EL (cell line): ENCODE measurements at places on chromosomes 11 and 22.
A peak's percentile ranks its signal among the peaks of the same experiment; 100 is the strongest.

DNA sequence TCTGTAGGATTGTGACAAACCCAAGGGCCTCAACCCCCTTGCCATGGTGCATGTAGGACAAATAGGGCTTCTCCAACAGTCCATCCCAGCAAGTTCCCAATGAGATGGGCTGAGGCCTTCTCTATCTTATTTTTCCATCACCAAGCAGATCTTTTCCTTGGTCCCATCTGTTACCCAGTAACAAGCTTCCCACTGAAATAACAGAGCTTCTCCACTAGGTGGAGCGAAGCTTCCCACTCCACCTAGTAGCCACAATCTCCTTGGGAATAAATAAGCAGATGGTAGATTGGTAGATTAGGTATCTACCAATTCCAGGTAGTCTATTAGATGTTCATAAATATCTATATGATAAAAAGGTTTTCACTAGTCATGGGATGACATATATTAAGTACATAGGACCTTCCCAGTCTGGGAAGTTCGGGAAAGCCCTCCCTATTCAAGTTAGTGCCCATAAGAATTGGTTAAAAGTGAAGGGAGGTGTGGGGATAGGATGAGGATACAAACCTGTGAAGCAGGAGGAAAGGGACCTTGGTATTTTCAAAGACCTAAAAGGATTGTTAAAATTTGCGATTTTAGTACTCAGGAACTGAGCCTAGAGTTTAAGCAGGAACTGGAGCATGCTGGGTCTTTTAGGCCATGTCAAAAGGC lies 5.9 kb upstream of the OR52L1 start:
- DNase-seq, result peak; percentile 20

- DNase-seq, result no peak
Measured at GRCh38 chr11:45551191-45551713, 114.2 kb downstream of the CHST1 start.

GRCh38 chr11:45258982-45259530 lies 27.1 kb downstream of the SYT13 start:
- no peak for DNase-seq

- DNase-seq, result no peak
Measured at GRCh38 chr11:69232821-69233743, 60.9 kb upstream of the MYEOV start.

GRCh38 chr11:57658023-57658361 lies 430 bp downstream of the CLP1 start:
- DNase-seq, result no peak

- no peak for DNase-seq
Measured at GRCh38 chr11:102001657-102002338, 45.4 kb upstream of the CFAP300 start.

GRCh38 chr11:19651653-19652052 lies 61.0 kb upstream of the NAV2 start:
- no peak for DNase-seq

DNA sequence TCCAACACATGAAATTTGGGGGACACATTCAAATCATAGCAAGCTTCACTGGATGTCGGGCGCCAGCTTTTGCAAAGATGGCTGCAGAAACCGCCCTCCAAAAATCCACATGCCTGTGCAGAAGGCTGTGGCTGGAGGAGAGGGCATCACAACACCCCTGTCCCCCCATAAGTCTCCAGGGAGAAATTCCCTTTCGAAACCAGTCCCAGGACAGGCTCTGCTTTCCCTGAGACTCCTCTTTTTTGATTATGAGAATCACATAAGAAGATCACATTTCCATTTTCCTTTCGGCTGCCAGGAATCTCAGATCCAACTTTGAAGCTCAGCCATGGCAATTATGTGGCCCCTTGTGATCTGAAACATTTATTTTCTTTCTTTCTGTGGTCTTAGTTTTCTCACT lies 9.7 kb downstream of the LIF start:
- DNase-seq, result no peak

- DNase-seq, result no peak
Measured at GRCh38 chr11:121930004-121930965, 185.7 kb downstream of the BLID start.

GRCh38 chr11:72144807-72145565 lies 9.5 kb downstream of the FOLR3 start:
- peak; percentile 98 for DNase-seq

GRCh38 chr11:128513915-128514681 lies 73.3 kb downstream of the ETS1 start:
- peak; percentile 25 for DNase-seq

DNA sequence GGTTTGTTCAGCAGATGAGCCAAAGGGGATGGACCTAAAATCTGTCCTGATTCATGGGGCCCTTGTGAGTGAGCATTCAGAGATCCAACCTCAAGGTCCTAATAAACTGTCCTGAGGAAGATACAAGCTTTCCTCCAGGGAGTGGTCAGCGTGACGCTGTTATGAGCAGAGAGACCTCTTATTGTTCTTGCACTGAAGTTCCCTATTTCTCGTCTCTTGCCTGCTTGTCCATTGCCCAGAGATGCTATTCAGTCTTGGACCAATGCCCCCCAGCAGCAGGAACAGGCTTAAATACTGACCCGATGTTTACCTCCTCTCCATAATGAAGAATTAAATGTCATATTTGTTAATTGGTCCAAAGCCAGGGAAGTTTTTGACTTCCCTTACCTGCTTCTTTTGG lies 225.2 kb upstream of the PGR start:
- no peak for DNase-seq
